ENCODE measurements at places on chromosomes 11 and 22.

GRCh38 chr11:11769782-11770181, 72.0 kb upstream of the USP47 start:
- DNase-seq: no peak

DNA sequence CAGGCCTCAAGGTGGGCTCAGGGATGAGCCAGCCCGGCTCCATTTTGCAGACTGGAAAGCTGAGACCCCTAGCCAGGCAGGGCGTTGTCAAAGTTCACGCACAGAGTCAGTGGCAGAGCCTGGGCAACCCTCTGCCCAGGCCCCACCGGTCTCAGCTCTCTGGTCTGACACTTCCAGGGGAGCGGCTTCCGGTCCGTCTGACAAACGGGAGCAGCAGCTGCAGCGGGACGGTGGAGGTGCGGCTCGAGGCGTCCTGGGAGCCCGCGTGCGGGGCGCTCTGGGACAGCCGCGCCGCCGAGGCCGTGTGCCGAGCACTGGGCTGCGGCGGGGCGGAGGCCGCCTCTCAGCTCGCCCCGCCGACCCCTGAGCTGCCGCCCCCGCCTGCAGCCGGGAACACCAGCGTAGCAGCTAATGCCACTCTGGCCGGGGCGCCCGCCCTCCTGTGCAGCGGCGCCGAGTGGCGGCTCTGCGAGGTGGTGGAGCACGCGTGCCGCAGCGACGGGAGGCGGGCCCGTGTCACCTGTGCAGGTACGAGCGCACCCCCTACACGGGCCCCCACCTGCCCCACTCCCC, 36.0 kb downstream of the CD6 start:
- DNase-seq: no peak

GRCh38 chr22:46033256-46034200, 56.6 kb upstream of the WNT7B start:
- no peak for DNase-seq

GRCh38 chr22:23282089-23282501, 101.8 kb downstream of the BCR start:
- peak; percentile 16 for DNase-seq

GRCh38 chr22:20238901-20239675, 29.0 kb downstream of the RTN4R start:
- no peak for DNase-seq

DNA sequence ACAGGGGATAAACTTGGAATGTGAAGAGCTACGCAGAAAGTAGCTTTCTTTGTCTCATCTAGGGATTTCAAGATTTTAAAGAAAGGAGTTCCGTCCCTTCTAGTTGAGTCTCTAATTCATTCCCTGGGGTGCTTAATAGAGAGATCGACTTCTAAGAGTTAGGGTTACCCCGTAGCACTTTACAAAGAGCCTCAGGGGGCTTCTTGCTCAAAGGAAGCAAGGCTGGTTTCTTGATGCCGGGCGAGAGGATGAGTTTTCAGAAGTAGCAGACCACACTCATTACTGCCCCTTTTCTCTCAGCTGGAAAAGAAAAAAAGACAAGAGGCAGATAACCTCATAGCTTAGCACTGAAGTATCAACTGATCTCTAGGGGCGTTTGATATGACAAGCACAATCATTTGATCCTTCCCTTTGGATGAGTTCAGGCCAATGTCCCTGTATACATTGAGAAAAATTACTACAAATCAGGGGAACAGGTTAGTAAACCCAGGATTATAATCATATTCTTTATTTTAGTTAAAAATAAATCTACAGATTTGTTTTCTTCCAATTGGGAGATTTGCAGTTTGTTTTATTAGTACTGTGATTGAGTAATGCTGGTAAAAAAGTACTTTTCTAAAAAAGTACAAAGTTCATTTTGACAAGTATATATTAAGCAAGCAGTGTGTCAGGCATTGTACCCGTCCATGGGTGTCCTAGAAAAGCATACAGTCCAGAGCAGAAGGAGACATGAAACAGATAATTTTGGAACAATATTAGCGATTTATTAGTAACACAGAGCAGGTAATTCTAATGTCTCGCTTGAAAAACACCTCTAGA, 18.7 kb downstream of the ELMOD1 start:
- no peak for DNase-seq

- DNase-seq: no peak
These were observed 69.0 kb upstream of the THY1 start for GRCh38 chr11:119491753-119492510.

- no peak for DNase-seq
These were observed 29.9 kb downstream of the CWF19L2 start for GRCh38 chr11:107427569-107428180.

GRCh38 chr22:39114112-39114511, 17.1 kb downstream of the APOBEC3H start:
- no peak for DNase-seq
